Right atrium auricular region (tissue), 2 donors: ENCODE measurements at places on chromosomes 2 and 18. TPM values are rescaled to one million over a fixed set of nuclear protein-coding genes. Genes with fewer than 3 reads are reported as not detected.

DNA sequence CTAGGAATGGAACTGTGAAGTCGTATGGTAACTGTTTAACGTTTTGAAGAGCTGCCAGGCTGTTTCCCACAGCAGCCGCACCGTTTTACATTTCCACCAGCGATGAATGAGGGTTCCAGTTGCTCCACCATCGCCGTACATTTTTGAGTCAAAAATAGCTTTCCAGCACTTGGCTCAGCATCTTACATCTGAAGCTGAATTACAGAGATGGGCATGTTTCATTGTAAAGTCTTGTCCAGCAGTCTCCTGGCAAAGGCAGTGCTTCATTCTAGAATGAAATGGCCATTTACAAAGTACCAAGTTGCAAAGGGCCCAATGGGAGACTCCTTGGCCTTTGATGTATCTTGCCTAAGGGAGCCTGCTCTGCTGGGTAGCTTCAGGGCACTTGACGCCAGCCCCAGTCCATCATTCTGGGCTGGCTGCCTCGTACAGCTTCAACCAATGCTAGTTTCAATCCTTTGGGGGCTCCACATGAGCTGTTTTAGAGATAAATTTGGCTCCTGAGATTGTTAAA, 45.1 kb downstream of the ATIC start:
- no peak overlapping the region for H3K4me3 ChIP-seq
- H3K27ac ChIP-seq, result no peak overlapping the region
- no peaks in the 10 kb centered on the region for H3K4me1 ChIP-seq
- DNase-seq, result no peak

Gene CHN1
- 9.3 TPM for total RNA-seq

Gene MYO5B
- total RNA-seq, result 10.2 TPM

Gene ESPNL
- 0.26 TPM for total RNA-seq

DNA sequence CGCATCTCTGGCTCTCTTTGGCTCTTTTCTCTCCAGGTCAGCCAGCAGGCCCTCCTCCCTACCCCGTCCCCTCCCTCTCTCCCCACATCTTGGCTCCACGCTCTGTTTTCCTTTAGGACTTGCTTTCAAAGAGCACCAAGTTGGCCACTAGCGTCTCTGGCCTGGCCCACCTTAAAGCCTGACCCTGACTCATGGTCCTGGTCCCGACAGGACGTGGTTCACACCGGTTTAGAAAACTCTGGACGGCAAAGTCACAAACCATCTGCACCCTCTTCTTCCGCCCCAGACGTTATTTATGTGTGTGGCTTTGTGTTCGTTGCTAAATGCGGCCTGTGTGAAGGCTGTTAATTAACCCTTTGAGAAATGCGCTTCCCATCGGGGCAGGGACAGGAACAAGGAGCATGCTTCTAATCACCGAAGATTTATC, 169.0 kb upstream of the HAAO start:
- peak overlapping the region; percentile 81 for H3K27ac ChIP-seq
- H3K4me3 ChIP-seq, result no peak overlapping the region
- H3K36me3 ChIP-seq, result no peaks in the 10 kb centered on the region

DNA sequence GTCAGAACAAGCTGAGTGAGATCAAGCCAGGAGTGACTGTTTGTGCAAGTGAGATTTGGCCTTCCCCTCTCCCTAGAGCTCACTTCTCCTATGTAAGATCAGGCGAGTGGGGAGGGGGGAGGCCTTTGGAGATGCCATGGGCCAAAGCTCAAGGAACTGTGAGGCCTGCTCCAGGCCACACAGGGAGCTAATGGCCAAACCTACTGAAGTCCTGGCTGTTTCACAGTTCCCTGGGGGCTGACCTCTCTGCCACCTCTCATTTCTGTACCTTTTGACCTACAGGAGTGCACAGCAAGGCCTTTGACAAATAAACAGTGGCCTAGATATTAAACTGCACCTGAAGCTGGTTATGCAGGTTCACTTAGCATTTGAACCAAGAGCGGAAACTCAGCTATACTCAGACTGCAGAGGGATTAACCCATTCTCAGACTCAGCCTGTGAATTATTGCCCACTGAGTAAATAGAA, 235.0 kb upstream of the NT5C1B start:
- H3K4me1 ChIP-seq, result peaks cover 11% of the 10 kb centered on the region
- no peaks in the 10 kb centered on the region for H3K36me3 ChIP-seq
- H3K4me3 ChIP-seq, result no peak overlapping the region
- DNase-seq, result no peak

Gene NAGK
- 45.5 TPM for total RNA-seq

Gene RIT2
- not detected for total RNA-seq

DNA sequence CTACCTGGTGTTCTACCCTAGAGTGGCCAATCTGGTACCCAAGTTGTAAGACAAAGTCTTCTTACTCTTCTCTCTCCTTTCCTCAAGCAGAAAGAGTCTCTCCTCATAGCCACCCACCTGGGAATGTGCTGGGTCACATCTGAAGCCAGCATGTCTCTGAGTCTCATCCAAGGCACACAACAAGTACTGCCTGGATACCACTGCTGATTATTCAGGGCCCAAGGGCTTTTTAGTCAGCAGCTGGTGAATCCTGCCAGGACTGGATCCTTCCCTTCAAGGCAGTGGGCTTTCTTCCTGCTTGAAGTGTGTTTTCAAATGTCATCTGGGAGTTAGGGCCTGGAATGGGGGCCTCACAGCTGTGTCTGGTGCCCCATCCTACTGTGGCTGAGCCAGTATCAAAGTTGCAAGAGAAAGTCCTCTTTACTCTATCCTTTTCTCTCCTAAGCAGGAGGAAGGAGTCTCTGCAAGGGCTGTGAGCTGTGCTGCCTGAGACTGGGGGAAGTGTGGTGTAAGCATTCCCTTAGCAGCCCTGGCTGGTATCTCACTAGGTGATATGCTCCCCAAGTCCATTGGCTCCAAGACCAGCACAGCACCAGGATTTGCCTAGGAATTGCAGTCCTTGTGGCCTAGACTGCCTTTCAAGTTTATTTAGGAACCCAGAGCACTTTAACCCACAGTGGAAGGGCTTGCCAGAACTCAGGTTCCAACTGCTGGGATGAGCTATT, 27.2 kb downstream of the OXER1 start:
- H3K36me3 ChIP-seq, result peaks cover 5% of the 10 kb centered on the region
- H3K4me1 ChIP-seq, result no peaks in the 10 kb centered on the region
- no peak for DNase-seq
- no peaks in the 10 kb centered on the region for H3K27me3 ChIP-seq
- no peak overlapping the region for H3K27ac ChIP-seq

GRCh38 chr18:49006641-49007454, 56.1 kb upstream of the SMAD7 start:
- no peaks in the 10 kb centered on the region for H3K27me3 ChIP-seq
- H3K36me3 ChIP-seq, result no peaks in the 10 kb centered on the region
- no peak overlapping the region for H3K27ac ChIP-seq
- H3K4me3 ChIP-seq, result no peak overlapping the region
- no peaks in the 10 kb centered on the region for H3K4me1 ChIP-seq

DNA sequence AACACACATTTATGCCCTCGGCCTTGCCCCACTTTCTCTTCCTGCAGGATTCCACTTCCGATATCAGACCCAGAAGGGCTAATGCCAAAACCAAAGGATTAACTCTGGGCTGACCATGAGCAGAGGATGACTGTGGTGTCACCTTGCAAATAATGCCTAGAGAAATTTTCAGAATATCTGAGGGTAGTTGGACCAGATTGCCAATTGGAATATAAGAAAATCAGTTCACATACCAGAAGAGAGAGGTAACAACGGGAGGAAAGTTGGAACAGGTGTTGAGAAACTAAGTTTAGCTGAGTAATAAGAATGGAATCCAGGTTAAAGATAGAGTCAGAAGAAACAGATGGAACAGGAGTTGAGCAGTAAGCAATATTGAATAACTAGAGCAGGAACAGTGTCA, 232.7 kb upstream of the UBE2E3 start:
- H3K27me3 ChIP-seq, result no peaks in the 10 kb centered on the region
- no peak overlapping the region for H3K4me3 ChIP-seq
- H3K4me1 ChIP-seq, result no peaks in the 10 kb centered on the region
- DNase-seq, result no peak
- H3K36me3 ChIP-seq, result no peaks in the 10 kb centered on the region

DNA sequence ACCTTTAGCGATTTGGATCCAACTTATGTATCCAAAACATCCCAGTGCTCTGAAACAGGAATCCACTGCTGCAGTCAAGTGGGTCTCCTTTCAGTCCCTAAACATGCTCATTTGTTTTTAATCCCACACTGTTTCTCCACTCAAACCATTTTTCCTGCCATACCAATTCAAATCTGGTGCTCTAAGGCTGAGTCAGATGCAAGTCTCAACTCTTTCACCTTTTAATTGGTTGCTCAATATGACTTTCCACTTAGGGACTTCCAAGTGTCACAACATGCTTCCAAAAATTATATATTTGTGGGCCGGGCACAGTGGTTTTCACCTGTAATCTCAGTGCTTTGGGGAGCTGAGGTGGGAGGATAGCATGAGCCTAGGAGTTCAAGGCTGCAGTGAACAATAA, 113.4 kb upstream of the TANK start:
- no peak overlapping the region for H3K27ac ChIP-seq
- H3K36me3 ChIP-seq, result no peaks in the 10 kb centered on the region
- no peaks in the 10 kb centered on the region for H3K4me1 ChIP-seq
- DNase-seq, result no peak
- no peak overlapping the region for H3K4me3 ChIP-seq

GRCh38 chr2:180324182-180324581, 317.1 kb upstream of the CWC22 start:
- no peak overlapping the region for H3K4me3 ChIP-seq
- H3K4me1 ChIP-seq, result no peaks in the 10 kb centered on the region
- H3K36me3 ChIP-seq, result no peaks in the 10 kb centered on the region
- no peak overlapping the region for H3K27ac ChIP-seq

GRCh38 chr2:186349508-186349907, 136.6 kb upstream of the ZC3H15 start:
- H3K4me3 ChIP-seq, result no peak overlapping the region
- no peak overlapping the region for H3K27ac ChIP-seq
- peaks cover 24% of the 10 kb centered on the region for H3K4me1 ChIP-seq

GRCh38 chr18:27225947-27226481, 40.9 kb upstream of the CHST9 start:
- no peak overlapping the region for H3K27ac ChIP-seq
- no peaks in the 10 kb centered on the region for H3K36me3 ChIP-seq
- H3K4me1 ChIP-seq, result no peaks in the 10 kb centered on the region

DNA sequence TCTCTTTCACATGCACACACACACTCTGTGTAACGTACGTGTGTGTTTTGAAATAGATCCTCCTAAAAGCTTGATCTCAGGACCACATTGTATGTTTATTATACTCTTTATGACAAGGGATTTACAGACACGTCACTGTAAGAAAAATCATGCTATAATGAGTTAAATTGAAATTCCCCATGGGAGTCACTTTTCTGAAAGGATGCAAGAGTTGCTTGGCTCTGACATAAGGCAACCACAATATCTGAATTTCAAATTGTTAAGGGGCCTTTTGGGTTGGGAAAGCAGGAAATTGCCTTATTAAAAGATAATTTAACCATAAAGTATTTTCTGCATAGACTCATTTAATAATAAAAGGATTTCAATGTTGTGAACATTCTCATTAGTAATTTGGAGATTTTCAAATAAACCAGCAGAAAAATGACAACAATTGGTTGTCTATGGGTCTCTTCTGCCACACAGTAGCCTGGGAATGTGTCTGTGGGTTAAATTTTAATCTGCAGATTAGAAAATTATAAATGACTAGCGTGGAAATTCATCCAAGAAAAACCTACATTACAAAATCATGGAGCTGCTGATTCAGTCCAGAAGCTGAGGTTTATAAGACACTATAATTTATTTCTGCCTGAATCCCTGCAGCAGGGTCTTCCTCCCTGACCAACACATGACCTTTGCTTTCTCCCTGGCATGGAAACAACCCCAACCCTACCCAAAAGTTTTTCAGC, 75.9 kb upstream of the PID1 start:
- DNase-seq, result no peak
- H3K36me3 ChIP-seq, result no peaks in the 10 kb centered on the region
- no peaks in the 10 kb centered on the region for H3K27me3 ChIP-seq
- no peak overlapping the region for H3K27ac ChIP-seq
